Stimulated activated CD4-positive, alpha-beta T cell treated with anti-CD3 and anti-CD28 coated beads, Interleukin-12 subunit alpha, Interleukin-12 subunit beta, amount 100 ng/mL, for 24 hours (primary cell): ENCODE measurements at places on chromosomes 7 and 10.

GRCh38 chr7:41328544-41328943 lies 374.3 kb downstream of the INHBA start:
- no peak for DNase-seq

DNA sequence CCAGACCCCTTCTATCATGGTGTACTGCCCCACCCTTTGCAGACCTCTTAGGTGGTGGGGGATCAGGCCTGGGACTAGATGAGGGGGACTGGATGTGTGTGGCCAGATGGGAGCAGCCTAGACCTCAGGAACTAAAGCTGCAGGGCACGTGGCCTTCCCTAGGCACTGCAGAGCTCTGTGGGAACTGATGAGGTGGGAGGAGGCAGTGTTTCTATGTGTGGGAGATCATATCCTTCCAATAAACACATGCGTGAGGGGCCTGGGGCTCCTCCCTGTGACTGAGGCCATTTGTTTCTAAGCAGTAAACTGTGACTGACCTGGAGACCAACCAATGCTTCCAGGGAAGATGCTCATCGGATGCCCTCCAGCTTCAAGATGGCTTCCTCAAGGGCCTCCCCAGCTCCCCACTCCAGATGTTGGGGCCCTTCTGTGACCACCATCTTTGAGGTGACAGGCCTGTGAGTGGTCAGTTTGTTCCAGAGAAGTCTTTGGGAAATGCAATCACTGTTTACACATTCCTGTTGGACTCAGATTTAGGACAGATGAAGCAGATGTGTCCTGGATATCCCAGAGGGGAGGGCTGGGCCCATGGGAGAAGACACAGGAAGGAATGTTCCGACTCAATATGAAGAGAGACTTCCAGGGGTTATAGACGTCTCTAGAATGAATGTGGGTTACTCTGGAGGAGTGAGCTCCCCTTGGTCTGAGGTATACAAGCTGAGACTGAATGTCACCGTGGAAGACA lies 23.6 kb upstream of the ZCCHC24 start:
- DNase-seq, result no peak

GRCh38 chr7:158161194-158161593 lies 426.4 kb downstream of the PTPRN2 start:
- DNase-seq, result no peak

DNA sequence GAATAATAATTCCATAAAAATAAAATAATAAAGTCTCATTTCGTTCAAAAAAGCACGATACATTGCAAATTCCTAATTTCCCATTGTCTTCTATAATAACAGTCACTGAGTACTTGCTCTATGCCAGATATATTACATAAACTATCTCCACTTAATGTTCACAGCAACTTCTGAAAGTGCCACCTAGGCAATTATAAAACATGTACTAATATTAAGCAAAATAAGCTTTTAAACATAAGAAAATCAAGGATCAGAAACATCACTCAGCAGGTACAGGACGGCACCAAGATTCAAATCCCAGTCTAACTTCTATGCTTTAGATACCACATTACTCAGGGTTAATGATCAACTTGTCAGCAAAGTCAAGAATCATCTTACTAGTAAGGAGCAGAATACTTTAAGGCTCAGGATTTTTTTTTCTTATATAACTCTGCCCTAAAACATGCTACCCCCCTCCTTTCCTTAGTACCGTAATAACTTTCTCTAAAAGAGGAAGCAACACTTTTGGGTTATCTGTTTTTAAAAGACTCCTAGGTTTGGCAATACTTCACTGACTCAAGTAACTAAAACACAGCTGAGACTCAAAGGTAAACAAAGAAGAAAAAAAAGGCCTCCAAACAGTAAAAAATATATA lies 51.3 kb downstream of the USP6NL start:
- DNase-seq, result no peak

DNA sequence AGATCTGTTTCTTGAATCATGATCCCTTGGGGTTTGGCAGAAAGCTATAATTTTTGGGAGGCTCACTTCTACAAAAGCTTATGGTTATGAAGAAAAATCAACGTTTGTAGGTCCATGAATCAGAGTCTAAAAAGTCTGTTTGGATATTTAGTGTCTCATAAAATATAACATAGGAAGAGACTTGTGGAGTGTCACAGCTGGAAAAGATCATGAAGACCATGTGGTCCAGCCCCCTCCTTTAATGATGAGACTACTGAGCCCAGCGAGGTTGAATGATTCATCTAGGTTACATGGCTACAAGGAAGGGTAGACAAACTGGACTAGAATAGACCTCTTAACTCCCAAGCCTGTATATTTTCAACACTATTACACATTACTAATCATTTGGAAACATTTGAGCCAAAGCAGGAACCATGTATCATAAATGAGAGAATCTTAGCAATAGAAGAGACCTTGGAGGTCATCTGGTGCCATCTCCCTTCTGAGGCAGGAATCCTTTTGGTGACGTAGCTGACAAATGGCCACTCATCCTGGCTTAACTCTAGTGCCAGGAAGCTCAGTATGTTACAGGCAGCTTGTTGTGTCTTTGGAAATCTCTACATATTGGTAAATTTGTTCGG lies 152.5 kb downstream of the CREB5 start:
- no peak for DNase-seq

DNA sequence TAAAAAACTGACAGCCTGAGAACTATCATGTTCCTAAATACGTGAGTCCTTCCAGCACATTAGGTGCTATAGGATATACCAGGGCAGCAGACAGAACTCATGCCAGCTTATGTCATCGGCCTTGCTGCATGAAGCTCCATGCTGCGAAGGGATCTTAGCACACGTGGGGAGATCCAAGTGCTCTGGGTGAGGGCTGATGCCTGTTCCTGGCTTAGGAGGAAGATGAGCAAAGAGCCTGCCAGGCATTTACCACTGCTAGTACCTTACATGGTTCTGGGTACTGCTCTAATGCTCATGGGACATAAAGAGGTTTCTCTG lies 43.2 kb downstream of the SVIL start:
- DNase-seq, result no peak

DNA sequence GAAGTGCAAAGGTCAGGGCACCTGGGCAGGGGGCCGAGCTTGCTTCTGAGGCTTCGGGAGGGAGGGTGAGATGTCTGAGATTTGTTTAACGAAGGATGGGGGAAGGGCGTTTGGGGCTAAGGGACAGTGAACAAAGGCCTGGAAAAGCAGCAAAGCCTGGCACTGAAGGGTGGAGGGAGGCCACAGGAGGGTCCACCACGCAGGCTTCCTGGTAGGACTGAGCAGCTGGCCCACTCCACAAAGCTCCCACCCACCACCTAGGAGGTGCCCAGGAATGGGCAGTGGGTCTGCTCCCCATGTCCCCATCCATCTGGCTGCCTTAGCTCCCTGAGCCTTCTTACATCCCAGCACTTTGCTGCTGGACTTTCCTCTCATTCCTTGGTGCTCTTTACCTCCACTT lies 39.4 kb upstream of the CXCL12 start:
- no peak for DNase-seq

DNA sequence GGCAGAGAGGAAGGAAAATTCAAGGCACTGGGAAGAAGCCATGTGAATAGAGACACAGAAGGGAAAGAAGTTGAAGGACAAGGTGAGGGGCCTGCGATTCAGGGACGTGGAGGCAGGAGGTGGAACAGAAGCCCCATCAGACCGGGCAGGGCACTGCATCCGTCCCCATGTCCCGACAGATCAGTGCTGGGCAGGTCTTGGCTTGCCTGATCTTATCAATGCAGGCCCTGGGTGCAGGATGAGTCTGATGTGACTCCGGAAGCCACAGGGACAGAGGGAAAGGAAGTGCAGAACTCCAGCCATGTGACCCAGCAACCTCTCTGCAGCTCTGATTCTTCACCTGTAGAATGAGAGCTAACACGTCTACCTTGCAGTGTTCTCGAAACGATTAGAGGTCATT lies 136.2 kb upstream of the CTBP2 start:
- no peak for DNase-seq

DNA sequence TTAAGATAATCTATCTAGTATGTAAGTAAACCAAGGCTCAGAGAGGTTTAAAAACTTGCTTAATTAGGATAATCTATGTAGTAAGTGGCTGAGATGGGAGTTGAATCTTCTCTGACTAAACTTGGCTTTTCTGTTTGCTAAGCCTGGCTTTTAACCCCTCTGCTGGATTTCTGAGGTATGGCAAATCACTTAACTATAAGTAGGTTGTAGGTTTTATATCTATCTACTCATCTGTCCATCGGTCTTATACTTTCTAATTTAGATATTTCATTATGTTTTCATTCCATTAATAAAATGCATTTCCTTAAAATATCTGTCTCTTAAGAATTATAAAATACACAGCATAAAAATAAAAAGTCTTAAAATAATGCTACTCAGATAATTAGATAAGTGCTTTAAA lies 59.4 kb downstream of the ST7 start:
- DNase-seq, result no peak

DNA sequence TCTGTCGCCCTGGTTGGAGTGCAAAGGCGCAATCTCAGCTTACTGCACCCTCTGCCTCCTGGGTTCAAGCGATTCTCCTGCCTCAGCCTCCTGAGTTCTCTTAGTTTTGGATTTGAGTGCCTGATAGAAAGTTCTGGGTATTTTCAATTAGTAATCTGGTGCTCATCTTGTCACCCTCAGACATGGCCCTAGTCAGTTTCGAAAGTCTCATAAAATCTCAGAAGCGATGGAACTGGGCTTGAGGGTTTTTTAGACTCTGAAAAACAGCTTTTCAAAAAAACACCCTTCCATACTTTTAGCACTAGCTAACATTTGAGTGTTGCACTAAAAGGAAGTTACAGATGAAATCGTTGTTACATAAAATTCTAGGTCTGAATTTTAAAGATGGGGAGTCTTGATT lies 9.4 kb upstream of the PIP4K2A start:
- DNase-seq, result no peak

GRCh38 chr10:131663351-131663750 lies 237.5 kb upstream of the PPP2R2D start:
- no peak for DNase-seq

DNA sequence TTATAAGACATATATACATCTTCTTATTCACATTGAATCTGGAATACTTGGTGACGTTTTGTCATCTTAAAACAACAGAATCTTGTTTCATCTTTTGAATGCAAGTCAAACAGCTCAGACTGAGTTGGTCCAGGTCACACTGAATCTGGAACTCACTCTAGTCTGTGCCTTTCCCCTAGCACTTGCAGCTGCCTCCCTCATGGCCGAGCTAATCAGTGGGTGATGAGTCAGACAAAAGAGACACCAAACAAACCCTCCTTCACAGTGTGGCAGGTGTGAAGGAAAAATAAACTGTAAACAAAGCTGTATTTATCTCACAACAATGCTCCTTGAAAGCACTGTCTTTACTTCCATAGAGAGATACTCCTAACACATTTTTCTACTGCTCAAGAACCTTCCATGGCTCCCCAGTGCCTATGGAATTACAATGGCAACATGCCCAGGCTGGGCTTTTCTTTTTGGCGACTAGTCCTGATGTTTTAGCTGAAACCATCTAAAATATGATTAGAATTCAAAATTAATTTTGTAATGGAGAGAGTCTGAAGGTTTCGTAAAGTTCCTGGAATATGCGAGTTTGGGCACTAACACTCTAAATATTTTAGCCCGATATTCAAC lies 140.0 kb downstream of the ZNF365 start:
- DNase-seq, result no peak

- no peak for DNase-seq
Observed at GRCh38 chr10:17178006-17178405, 23.5 kb downstream of the TRDMT1 start.

GRCh38 chr7:116153050-116153449 lies 57.3 kb upstream of the TES start:
- DNase-seq, result no peak

DNA sequence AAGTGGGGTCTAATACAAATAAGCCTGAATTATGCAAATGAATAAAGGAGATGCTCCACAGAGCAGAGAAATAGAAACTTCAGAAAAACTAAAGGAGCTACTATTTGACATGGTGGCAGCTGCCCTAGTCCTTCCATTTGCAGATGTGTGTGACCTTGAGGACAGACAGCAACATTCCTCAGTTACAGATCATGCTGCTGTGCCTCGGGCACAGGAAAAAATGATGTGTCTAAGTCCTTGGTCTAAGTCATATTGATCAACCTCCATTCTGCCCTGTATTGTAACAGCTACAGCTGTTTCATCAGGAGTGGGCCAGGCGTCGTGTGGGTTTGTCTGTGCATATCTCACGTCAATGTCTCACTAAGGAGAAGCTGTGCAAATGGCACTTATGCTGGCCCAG lies 710.4 kb downstream of the TNS3 start:
- DNase-seq, result no peak

DNA sequence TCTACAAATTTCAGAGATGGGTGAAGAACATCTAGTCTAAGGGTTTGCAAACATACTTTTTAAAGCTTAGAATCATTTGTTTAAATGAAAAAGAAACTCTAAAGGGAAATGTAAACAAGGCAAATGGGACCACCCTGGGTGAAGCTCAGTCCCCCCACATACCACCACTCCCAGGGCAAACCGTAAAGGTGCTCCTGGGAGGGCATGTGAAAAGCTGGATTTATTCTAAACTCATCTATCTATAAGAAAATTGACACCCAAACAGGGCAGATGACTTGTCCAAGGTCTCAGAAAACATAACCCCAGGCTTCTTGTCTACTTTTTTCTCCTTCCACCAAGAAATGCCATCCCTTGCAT lies 223.3 kb upstream of the PRKCQ start:
- no peak for DNase-seq

DNA sequence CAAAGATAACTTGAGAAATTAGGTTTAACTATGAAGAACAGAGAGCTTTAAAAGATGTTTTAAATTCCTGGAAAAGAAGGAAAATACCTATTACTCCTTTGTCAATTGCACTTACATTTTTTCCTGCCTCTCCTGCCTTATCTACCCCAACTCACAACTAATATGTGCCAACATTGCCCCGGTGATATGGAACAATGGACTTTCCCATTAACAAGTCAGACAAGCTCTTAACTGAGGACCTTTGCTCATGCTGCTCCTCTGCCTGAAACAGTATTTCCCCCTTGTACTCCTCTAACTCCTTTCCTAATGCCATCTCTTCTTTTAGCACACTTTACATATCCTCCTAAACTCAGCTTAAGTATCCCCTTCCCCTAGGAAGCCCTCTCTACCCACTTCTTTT lies 4.8 kb upstream of the ACTA2 start:
- DNase-seq, result no peak
